ENCODE measurements at places on chromosomes 16 and 17. TPM values are rescaled to one million over a fixed set of nuclear protein-coding genes. Genes with fewer than 3 reads are reported as not detected.

The ABCA6 gene
- total RNA-seq, result 0.79 TPM

The TP53I13 gene
- total RNA-seq, result 30.2 TPM

The EVPL gene
- total RNA-seq, result 0.16 TPM

The AXIN2 gene
- 87.8 TPM for total RNA-seq

The SLFN13 gene
- total RNA-seq, result 23.1 TPM

The NTN1 gene
- 2.5 TPM for total RNA-seq

The MYH13 gene
- total RNA-seq, result not detected

The SLC13A2 gene
- not detected for total RNA-seq

The FAM222B gene
- 37.9 TPM for total RNA-seq

The RNF157 gene
- 6.8 TPM for total RNA-seq

The MT1B gene
- total RNA-seq, result not detected

The HOXB5 gene
- total RNA-seq, result 31.1 TPM

The ARMC5 gene
- total RNA-seq, result 17.7 TPM

The ARHGDIG gene
- 4.8 TPM for total RNA-seq

The C1QTNF8 gene
- total RNA-seq, result 0.20 TPM

The PRSS53 gene
- total RNA-seq, result 4.0 TPM

The GLTPD2 gene
- not detected for total RNA-seq

The DOC2B gene
- total RNA-seq, result 60.2 TPM

The FSCN2 gene
- 13.3 TPM for total RNA-seq

The SLC16A11 gene
- total RNA-seq, result 5.1 TPM

The NPIPB6 gene
- total RNA-seq, result 6.6 TPM

The PIGL gene
- total RNA-seq, result 69.4 TPM

The C17orf100 gene
- 6.1 TPM for total RNA-seq

The CTRB2 gene
- total RNA-seq, result not detected

The CCL5 gene
- total RNA-seq, result not detected

The MYL4 gene
- total RNA-seq, result 1.1 TPM

The LCAT gene
- total RNA-seq, result 73.8 TPM

The C16orf89 gene
- 0.55 TPM for total RNA-seq

The KRT28 gene
- total RNA-seq, result not detected

The TBX4 gene
- 54.2 TPM for total RNA-seq

The MT1A gene
- not detected for total RNA-seq

The MMP25 gene
- total RNA-seq, result 0.09 TPM

The TBX6 gene
- total RNA-seq, result 2.7 TPM

The CHRNE gene
- total RNA-seq, result 1.7 TPM

The OTOP2 gene
- not detected for total RNA-seq

All from mesothelial cell of epicardium (in vitro differentiated cells).